ENCODE measurements at places on chromosomes 4 and X.

- no peak for DNase-seq
Observed at GRCh38 chrX:5650904-5651303, 577.8 kb downstream of the NLGN4X start.

DNA sequence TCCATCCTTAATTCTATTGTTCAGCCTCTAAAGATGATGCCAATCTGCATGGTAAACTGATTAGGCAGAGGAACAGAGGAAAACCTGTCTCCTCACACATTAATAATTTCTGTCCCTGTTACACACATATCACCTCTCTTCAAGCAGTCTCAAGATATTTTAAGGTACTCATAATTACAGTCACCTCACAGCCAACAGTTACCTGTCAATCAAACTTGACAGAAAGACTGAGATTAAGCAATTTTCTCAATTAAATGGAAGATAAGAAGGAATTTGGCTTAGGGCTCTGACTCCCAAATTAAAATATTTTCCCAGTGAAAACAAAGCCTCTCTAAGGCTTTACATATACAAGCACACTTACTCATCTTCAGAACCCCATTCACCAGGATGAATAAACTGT, 85.2 kb downstream of the MAPK10 start:
- DNase-seq = no peak

- no peak for DNase-seq
Observed at GRCh38 chr4:69848028-69848427, 11.9 kb downstream of the SULT1E1 start.

DNA sequence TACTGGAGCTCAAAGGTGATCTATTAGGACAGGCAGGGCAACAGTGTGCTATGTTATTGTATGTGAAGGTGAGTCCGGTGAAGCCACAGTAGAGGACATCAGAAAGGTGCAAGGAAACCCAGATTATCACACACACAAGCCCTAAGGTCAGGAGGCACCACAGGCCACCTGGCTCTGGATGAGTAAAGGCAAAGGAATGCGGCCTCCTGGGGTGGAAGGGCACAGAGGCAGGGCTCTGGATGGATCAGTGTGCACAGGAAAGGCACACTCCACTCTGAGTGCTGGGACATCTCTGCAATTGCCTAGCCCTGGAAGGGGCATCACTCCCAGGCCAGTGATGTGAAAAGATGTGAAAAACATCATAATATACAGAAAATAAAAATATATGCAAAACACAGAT, 683.5 kb downstream of the TRIML1 start:
- DNase-seq = no peak

All from T-helper 17 cell (primary cell).